ENCODE measurements at places on chromosomes 5 and 9.

DNA sequence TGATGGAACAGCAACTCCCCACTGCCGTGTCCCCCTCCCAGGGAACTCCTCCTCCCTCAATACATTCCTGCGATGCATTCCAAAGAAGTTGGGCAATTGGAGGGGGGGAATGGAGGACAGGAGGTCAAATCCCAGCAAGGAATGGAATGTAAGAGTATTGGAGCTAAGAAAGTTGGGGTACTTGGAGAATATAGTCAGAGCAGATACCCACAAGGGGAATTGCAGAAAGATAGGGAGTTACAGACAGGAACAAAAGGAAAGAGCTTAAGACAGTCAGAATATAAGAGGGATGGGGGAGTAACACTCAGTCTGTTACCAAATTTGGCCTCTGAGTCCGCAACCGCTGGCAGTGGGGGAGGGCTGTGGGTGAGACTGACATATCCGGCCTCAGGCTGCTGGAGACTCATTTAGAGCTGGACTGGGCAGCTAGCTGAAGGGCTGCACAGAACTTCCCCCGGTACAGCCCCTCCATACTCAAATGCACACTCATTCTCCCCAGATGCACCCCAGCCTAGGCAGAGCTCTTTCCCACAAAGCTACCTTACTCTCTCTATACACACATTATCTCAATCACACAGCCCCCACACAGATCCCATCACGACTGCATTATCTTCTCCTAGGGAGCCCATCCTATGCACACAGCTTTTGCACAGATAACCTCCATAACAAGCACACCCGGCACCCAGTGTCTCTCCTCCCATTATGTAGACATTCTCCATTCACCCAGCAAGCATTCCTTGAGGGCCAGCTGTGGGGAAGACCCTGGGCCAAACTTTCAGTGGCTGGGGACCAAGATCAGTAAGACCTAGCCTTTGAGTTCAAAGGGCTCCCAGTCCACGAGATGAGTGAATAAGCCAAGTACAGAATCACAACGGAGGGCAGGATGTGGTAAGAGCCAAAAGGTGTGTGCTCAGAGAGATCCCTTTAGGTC, 3.7 kb downstream of the TLN1 start:
- DNase-seq: no peak

- DNase-seq: no peak
These were observed 130.9 kb upstream of the RASA1 start for GRCh38 chr5:87136733-87137132.

GRCh38 chr9:34744295-34745221, 34.6 kb upstream of the CCL21 start:
- DNase-seq: peak; percentile 96

DNA sequence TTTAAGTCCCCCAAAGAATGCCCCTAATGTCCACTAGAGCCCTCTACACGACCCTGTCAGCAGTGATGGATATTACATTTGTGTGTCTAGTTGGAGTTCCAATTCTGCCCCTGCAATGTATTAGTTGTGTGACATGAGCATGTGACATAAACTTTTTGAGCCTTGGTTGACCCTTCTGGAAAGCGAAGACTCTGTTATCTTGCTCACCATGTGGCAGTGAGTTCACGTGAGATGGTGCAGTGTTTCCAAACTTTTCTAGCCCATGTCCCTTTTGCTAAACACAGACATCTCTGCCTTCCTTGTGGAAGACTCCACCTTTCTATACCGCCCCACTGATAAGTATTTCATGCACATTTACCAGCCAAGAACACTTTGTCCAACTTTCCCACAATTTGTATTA, 87.0 kb upstream of the BOD1 start:
- DNase-seq: no peak

- DNase-seq: no peak
These were observed 33.8 kb upstream of the LECT2 start for GRCh38 chr5:135988546-135988945.

GRCh38 chr5:113939988-113940387, 421.9 kb upstream of the KCNN2 start:
- DNase-seq: no peak

DNA sequence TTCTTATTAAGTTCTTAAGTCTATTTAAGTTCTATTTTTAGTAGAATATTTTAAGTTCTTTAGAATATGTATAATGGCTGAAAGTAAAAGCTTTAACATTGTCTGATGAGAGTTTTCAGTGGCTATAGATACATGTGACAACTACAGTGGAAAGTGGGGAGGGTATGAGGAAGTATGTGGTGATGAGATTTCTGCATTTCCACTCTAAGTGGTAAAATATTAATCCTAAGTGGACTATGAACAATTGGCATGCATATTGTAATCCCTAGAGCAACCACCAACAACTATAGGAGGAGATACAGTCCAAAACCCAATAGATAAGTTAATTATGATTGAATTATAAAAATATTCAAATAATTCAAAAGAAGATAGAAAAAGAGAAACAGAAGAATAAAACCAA, 183.6 kb downstream of the GADD45G start:
- DNase-seq: no peak

- peak; percentile 11 for DNase-seq
These were observed 1.3 kb downstream of the UBE2R2 start for GRCh38 chr9:33818167-33818846.

DNA sequence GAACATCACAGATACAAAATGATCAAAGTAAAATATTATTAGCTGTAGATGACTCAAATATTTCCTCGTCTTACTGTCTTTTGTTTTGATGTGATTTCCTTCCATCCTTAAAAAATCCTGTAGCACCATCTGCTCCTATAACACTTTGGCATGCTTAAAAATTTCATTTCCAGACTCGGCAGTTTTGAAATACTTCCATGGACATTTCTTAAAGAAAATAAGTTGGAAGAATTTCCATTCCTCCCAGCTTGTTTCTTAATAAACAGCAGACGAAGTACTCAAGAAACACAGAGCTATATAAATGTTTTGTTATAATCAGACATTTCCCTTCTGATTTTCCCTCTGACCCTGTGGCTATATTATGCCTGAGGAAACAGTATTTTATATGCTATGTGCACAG, 41.2 kb upstream of the SVEP1 start:
- DNase-seq: no peak

- no peak for DNase-seq
These were observed 979.5 kb downstream of the MAT2B start for GRCh38 chr5:164484948-164485347.

- no peak for DNase-seq
These were observed 67.7 kb downstream of the ABCA1 start for GRCh38 chr9:104860263-104860662.

DNA sequence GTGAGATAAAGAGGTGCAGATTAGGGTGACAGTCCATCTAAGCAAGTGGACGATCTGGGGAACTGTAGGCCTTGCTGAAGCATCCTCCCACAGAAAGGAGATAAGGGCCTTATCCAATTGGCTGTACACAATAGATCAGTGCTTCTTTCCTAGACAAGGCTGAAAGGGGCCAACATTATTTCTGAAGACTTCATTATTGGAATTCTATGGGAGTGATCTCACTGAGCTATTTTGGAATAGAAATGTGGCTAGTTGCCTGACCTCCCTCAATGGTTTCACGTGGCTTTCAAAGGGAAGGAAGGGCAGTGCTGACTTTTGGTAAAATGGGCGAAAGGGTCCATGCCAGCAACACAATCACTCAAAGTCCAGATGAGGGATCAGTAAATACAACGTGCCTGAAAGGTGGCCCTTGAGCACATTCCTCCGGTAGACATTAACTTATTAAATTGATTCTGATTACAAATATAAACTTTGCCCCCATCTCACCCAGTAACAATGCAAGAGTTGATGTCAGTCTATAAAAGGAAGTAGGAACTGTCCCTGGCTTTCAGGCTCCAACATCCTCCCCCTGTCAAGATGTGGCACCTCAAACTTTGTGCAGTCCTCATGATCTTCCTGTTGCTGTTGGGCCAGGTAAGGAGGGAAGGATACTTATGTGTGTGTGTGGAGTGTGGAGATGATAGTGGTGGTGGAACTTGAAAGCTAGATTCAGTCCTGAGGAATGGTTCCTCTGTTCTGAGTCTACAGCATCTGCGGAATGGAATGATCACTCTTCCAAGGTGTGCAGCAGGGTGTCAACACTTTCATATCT, at the start of gene LEAP2:
LEAP2 (plus strand) TSS at position 550 of the 811 bp plus-strand sequence; CDS start at position 577, 27 bp downstream.
- DNase-seq: peak; percentile 4

- no peak for DNase-seq
These were observed 209.5 kb downstream of the SLIT3 start for GRCh38 chr5:169091396-169091980.

GRCh38 chr5:109668668-109669422, 20.9 kb upstream of the MAN2A1 start:
- DNase-seq: peak; percentile 4

- no peak for DNase-seq
These were observed 219.6 kb downstream of the DENND1A start for GRCh38 chr9:123710299-123710698.

DNA sequence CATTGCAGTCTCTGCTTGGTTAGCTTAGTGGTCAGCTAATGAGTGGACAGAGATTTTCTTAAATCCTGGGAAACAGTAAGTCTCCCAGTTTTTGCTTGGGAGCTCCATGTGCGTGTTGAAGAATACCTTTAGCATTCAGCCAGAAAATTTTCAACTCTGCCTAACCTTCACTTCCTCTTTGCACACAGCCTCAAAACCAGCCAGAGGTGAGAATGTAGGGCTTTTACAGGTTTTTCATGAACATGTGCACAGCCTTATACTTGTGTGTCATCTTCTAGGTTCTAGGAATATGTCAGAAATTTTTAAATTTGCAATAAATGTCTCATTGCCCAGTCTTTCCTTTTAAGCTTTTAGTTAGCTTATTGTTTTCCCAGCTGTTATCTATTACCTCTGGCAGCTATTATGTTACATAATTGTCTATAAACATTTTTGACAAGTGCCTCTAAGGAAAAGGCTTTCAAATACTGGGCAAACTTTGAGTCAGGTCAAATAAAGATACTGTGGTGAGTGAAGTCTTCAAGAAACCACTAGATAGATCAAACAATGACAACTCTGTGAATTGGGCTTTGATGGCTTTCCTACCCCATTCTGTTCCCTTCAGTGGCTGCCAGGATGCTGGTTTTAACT, 12.7 kb downstream of the ADGRV1 start:
- DNase-seq: no peak

DNA sequence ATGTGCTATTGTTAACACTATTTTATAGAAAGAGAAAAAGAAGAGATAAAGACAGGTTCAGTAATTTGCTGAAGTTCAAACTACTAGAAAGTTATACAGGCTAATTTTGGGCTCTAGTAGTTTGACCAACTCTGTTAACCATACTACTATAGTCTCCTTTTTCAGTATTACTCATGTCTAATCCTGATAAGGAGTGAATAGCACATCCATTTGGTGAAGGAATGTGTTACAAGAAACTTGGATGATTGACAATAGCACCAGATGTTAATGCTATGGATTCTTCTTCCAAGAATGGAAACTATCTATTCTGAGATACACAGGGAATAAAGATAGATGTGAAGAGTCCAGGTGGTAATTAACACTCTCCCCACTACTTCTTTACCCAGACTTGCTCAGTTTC, 677.3 kb downstream of the PRELID2 start:
- DNase-seq: no peak

DNA sequence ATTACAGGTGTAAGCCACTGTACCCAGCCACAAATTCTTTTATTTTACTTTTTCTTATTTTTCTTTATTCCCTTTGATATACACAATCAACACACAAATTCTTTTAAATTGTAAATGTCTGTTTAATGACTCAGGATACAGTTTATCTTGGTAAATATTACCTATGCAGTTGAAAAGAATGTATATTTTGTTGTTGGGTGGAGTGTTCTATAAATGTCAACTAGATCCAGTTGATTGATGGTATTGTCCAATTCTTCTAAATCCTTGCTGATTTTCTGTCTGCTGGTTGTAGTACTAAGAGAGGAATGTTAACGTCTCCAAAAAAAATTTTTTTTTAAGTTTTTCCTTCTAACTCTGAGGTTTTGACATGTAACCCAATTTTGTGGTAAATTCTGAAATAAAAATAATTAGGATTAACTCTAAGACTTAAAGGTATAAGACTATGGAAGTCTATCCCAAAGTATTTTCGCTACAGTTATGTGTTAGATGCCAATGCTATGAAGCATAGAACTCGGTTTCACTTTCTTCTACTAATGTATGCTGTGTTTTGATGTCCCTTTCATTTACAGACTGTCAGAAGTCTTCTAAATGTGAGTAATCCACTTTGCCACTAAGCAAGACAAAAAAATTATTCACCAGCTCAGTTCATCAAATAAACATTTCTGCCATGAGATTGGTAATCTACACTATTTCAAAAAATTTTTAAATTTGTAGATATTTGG, 720.2 kb upstream of the C9orf72 start:
- DNase-seq: no peak

DNA sequence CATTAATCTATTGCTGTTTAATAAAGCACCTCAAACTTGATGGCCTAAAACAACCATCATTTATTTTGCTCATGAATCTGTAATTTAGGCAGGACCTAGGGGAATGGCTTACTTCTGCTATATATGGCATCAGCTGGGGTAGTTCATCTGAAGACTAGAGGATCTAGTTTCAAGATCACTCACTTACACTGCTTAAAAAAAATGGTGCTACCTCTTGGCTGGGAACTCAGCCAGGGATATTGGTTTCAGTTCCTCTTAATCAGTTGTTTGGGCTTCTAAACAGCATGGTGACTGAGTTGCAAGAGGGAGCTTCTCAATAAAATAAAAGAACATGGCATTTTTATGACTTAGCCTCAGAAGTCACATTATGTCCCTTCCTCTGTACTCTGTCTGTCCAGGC, 142.0 kb downstream of the FAM114A2 start:
- DNase-seq: peak; percentile 44

GRCh38 chr5:170297589-170298462, at the start of gene LCP2:
LCP2 (minus strand) TSS chr5:170297777; CDS start chr5:170297611, 166 bp downstream.
- DNase-seq: no peak

DNA sequence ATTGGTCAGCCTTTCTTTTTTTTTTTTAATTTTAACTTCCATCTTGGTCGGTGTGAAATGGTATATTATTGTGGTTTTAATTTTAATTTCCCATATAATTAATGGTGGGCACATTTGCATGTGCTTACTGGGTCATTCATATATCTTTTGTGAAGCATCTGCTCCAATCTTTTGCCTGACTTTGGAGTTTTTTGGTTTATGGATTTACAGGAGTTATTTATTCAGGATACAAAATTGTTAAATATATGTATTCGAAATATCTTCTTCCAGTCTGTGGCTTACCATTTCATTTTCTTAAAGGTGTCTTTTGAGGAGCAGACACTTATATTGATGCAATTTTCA, 682 bp upstream of the RIGI start:
- DNase-seq: no peak

DNA sequence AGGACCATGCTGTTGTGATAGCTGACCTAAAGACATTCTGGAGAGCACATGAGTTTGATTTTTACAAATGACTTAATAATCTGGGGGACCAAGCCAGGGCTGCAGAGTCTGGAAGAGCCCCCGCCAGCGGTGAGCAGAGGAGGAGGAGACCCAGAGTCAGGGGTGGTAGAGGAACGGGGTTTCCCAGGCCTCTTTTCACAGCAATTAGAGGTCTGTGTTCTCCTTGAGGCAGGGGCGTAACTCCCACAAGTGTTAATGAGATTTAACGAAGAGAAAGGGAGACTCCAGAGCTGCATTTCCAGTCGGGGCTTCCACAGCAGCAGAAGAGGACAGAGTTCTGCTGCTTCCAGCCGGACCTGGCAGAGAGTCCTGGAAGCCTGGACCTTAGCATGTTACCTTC, 137.9 kb upstream of the SLC24A2 start:
- DNase-seq: peak; percentile 27

Measured in NCI-H82 (cell line).